ENCODE measurements at places on chromosomes 12 and 14.

DNA sequence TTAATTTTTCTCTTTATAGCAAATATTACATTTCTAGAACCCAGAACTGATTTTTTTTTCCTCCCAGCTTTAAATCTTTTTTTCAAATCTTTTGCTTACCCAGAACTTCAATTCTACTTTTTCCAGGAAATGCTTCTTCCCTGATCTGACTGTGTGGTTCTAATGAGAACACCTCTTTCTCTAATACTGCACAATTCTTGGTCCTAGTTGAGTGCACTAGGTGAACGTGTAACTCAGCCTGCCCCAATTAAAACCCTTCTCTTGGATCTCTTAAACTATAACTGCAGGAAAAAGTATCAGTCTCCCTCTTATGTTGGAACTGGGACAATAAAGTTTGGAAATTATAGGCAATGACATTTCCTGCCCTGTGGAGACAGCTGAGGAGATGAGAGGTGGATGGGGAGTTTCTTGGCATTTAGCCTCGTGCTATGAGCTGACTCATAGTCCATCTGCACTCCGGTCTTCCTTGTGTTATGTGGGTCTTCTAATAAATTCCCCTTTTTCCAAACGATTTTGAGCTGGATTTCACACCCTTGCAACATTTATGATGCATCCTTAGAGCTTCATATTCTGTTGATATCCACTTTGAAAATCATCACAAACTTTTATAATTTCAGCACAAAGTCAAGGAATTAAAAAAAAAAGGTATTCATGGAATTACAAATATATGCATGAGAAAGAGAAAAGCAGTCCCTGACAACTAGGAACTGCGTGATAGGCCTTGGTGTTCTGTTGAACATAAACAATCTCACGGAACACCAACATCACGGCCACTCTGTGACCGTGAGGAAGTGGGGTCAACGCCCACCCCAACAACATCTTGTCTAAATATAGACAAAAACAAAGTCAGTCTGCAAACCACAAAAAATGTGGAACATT is 52.4 kb downstream of the BRMS1L start:
- no peak for DNase-seq

DNA sequence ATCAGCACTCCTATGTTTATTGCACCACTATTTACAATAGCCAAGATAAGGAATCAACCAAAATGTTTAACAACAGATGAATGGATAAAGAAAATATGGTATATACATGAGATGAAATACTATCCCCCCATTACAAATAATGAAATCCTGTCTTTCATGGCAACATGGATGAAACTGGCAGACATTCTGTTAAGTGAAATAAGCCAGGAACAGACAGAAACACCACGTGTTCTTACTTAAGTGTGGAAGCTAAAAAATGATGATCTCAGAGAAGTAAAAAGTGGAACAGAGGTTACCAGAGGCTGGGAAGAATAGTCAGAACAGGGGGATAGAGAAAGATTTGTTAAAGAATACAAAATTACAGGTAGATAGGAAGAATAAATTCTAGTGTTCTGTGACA is 113.7 kb upstream of the MDM1 start:
- DNase-seq: no peak

- DNase-seq: no peak
Measured at GRCh38 chr14:101635749-101636560, 74.7 kb downstream of the DIO3 start.

DNA sequence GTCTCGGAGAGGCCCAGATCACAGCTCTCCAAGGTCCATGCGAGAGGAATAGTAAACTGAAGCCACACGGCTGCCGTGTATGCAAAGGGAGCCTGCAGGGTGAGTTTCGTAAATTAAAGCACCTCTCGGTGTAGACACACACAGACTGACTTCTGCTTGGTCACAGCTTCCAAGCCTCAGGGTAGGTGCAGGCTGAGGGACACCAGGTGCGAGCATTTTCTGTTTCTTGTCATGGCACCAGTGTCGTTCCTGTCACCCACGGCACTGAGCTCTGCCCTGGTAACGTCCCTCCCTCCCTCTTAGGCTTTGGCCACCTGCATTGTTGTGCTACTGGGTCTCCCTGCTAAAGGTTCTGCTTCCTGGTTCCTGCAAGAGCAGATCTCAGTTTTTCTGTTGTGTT is 76.2 kb upstream of the DYNC1H1 start:
- no peak for DNase-seq

DNA sequence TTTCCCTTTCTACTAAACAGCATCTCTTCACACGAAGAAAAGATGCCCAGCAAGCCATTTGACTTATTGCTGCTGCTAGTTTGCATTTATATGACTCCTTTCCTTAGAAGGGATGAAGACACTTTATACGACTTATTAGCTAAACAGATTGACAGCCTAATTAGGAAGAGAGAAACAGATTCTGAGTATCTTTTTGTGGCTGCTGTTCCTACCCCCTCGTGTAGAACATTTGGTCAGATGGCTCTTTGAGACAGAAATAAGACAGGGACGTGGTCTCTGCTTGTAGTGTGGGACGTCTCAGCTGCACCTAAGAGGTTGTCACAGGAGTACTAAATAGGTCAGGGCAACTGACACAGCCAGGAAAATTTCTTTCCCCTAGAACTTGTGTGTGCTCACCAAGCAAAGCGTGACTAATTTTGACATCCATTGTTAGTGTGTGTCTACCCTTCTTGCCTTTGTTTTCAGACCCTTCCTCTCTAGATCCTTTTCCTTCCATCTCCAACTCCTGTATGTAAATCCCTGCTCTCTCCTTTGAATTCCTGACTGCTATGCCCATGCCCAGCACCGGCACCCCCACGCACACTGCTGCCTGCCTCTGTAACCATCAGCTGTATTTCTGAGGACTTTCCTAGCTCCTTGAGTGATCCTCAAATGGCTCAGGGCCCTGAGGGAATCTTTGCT is 83.2 kb downstream of the DAD1 start:
- DNase-seq: no peak

DNA sequence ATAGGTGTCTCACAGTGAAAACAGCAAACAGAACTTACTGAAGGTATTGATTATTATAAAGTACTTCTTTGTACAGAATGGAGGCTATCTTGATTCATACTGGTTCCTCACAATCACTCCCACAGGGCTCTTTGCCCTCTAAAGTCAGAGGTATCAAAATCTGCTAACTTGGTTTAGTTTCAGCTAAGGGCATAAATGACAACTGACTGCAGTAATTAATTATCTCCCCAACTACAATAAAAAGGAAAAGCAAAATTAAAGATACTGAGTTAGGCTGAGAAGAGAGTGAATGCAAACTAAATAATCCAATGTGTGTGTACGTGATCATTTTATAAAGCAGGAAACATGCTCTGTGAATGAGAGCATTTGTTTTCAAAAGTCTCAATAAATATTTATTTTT is 338.7 kb downstream of the ACSS3 start:
- DNase-seq: no peak

DNA sequence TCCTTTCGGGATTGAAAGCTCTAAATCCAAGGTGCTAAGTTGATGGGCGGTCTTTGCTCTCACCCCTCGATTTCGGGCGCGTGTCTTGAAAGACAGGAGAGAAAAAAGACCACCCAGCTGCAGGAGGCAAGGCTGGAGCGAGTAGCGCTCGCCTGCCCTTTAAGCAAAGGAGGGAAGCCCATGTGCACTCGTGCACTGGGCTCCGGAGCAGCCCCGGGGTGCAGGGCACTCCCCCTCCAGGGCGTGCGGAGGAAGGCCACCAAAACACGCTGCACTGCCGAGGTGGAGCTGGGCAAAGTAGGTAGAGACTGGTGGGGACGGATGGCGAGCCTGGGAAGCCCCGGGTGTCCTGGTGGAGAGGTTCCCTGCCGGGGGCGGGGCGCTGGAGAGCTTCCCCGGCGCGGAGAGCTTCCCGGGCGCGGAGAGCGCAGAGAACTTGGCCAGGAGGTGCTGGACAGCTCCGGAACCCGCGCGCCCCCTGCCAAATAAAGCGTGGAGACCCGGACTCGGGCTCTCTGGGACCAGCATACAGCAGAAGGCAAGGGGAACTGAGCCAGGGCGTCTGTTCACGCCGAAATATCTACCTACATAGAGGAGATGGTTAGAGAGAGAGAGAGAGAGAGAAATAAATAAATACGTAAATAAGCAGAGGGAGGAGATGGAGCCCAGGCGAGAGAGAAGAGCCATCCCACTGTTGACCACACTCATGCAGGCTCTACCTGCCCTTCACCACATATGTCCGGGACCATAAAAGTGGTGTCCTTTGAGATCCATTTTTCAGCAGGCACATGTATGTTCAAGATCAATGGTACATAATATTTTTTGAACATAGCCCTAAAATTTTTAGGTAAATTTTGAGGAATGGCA is 662 bp upstream of the NELL2 start:
- peak; percentile 31 for DNase-seq

GRCh38 chr14:22570132-22570949 is 18.7 kb downstream of the DAD1 start:
- peak; percentile 75 for DNase-seq

DNA sequence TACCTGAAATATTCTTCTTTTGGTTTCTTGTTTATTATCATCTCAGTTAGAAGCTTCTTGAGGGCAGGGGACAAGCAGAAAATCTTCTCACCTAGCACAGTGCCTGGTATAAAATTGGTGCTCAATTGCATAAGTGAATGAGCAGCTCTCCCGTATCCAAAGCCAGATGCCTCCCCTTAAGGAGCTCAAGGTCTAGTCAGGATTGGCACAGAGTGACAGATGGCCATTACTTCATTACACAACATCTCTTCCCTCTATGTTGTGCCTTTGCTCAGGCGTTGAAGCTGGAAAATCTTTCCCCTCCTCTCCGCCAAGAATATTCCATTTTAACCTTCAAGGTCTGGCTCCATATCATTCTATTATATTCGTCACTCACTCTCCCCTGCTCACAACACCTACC is 3.6 kb downstream of the SLC4A8 start:
- no peak for DNase-seq

DNA sequence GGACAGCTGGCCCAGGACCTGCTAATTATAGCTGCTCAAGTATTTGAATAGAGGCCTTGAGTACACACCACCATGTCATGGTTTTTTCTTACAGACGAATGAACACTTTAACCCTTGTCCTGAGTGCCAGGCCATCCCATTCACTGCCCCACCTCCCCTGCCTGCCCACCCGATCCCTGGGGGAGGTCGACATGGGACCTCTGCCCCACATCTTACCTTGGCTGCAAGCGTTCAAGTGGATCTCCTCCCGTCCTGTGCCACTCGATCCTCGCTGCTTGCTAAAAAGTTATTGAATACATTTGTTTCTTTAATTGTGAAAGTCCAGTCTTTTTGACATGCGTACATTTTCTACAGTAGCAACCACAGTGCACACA is 10.3 kb downstream of the RTL1 start:
- no peak for DNase-seq
